ENCODE measurements at places on chromosomes 11 and 22.

DNA sequence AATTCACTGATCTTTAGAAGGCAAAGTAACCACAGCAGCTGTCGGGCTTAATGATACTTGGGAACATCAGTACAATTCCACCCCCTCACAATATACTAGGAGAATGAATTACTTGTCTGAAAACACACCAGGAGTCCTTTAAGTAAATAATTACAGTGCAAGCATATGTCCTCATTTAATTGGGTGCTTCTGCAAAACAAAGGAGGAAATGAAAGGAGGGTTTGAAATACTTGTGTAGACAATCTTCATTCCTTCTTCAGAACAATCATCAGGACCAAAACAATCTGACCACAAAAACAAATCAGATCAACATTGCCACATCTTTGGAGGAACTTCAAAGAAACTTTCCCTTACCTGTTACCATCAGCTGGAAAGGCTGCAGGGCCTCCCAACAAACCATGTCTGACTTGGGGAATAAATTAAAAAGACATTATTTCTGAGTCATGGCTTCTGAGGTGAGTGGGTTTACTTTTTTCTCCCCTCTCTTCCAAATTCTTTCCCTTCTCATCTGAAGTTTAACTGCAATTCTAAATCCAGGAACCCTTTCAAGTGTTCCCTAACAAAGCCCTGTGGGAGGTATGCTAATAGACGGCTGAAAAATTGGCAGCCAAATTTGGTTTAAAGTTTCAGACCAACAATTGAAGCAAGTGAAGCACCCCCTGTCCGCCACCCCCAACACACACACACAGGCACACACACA, 12.5 kb upstream of the CCDC117 start:
- no peak for DNase-seq

DNA sequence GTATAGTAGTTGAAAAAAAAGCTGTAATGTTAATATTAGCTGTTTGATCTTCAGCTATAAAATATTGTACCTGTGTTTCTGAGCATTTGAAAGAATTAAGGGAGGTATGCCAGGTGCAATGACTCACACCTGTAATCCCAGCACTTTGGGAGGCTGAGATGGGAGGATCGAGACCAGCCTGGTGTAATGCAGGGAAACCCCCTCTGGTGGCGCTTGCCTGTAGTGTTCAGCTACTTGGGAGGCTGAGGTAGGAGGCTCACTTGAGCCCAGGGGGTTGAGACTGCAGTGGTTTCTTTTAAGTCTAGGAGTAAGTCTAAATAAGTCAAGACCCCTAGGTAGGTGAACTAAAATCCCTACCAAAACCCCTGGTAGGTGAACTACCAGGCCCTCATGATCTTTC, 37.1 kb downstream of the TAF1D start:
- DNase-seq, result no peak

DNA sequence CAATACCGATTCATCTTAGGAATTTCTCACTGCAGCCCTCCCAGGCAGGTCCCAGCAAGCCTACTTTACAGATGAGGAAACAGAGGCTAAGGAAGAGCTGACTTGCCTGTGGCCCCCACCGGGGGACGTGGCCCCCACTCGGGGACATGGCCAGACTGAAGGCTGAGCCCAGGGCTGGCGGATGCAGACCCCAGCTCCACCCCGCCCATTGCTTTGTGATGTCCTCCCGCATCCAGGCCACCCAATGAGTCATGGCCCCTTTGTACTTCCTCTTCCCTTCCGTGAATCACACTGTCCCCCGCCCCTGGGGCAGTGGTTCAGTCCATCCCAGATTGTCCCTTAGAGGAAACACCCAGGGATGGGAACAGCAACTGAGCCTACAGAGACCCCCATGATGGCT, 116.0 kb upstream of the ANO1 start:
- DNase-seq, result no peak

DNA sequence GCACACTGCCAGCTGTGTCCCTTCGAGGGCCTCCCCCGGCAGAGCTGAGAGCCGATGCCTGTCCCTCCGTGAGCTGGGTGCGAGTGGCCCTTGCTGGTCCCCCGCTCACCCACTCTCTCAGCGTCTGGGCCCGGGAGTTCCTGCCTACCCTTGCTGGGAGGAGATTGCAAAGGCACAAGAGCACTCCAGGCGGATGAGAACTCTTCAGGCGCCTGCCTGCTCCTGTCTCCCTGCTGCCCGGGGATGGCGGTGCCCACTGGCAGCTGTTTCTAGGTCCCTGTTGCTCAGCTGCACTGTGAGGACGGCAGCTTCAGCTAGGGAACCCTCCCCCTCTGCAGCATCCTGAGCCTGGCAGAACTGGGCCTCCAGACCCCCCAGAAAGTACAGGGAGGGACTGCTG, 61.1 kb downstream of the FLRT1 start:
- no peak for DNase-seq

- DNase-seq, result no peak
These were observed 39.4 kb downstream of the SWAP70 start for GRCh38 chr11:9703280-9703679.

GRCh38 chr22:44133161-44133560, 47.6 kb upstream of the PARVG start:
- DNase-seq, result no peak

GRCh38 chr11:6736495-6737121, 35.2 kb downstream of the OR2AG2 start:
- no peak for DNase-seq

- no peak for DNase-seq
These were observed 1.9 kb downstream of the CD151 start for GRCh38 chr11:834371-835316.

DNA sequence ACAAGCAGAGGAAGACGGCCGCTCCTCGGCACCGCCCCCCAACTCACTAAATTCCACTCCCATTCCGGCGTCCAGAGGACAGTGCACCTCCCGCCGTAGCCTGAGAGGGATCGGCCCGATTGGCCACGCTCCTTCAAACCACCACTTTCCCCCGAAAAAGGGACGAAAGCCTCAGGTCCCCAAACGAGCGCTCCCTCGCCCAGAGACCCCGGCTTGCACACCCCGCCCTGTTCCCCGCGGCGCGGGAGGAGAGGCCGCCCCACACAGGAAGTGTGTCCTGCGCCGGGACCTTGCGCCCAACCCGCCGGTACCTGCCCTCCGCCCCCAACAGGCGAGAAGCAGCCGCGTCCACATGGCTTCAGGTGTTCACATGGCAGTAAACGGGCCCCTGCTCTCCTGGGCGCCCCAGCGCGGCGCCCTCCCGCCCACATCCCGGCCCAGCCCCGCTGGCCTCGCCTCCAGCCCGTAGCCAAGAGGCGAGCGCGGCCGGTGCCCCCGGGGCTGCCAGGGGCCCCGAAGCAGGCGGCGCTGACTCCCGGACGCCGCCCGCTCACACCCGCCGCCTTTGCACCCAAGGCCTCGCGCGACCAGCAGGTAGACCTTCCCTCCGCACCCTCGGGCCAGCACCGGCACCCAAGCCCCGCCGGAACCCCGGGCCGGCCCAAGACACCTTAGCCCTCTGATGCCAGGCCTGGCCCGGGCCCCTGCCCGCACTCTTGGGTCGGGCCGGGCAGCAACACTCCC, 849 bp downstream of the TCF20 start:
- DNase-seq, result peak; percentile 42

GRCh38 chr22:27185760-27186302, 528.4 kb downstream of the MIAT start:
- no peak for DNase-seq

DNA sequence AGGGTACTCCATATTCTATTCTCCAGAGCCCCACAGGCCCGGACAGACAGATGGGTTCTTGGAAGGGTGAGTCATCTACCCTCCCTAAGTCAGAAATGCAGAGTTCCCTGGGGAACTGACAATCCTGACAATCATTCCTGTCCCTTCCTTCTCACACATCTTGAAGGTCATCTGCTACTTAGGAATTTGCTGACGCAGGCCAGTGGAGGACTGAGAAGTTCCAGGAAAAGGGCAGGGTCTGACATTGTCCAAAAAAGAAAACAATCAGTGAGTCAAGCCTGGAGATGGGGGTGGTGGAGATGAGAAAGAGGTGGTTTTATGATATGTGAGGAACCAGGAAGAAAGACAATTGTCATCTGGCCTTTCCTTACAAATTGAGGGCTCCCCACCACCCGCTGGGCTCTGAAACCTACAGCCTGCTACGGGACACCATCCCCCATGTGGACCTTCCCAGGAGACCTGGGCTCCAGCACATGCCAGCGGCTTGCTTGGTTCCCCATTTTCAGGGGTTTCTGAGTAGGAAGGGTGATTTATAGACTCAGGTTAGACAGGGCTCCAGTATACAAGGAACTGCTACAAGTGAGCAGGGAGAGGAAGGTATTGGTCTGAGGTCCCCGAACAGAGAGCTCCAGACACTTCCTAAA, 12.9 kb downstream of the CD59 start:
- no peak for DNase-seq

GRCh38 chr22:17143826-17144225, 15.3 kb downstream of the HDHD5 start:
- DNase-seq, result no peak

DNA sequence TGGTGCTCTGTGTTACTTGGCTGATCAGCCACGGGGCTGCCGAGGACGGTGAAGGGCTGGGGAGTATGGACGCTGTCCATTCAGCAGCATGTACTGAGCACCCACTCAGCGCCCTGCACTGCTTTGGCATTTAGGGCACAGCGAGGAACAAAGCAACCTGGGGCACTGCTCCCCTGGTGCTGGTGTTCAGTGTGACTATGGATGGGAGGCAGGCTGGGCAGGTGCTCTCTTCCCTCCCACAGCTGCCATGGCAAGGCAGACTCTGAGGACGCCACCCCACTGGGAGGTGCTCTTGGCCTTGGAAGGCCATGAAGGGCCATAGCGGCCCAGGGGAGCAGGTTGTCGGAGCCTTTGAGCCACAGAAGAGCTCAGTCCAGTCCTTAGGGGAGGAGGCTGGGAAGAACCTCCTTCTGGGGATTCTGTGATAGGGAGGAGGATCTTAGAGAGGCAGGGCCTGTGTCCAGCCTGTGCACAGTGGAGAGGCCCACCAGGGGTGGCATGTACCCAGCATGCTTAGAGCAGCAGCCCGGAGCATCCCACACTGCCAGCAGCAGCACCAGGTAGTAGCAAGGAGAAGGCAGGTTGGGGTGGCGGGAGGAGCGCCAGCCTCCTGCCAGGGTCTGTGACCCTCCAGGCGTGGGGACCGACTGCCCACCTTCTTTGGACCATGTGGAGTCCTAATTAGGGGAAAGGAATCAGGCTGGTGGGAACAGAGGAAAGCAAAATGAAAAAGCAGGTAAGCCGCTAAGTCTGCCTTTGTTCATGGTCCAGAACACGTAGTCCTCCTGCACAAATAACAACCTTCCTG, 141.8 kb downstream of the MPPED1 start:
- DNase-seq, result no peak

- peak; percentile 54 for DNase-seq
These were observed 3.6 kb upstream of the TBC1D22A start for GRCh38 chr22:46758867-46759290.

DNA sequence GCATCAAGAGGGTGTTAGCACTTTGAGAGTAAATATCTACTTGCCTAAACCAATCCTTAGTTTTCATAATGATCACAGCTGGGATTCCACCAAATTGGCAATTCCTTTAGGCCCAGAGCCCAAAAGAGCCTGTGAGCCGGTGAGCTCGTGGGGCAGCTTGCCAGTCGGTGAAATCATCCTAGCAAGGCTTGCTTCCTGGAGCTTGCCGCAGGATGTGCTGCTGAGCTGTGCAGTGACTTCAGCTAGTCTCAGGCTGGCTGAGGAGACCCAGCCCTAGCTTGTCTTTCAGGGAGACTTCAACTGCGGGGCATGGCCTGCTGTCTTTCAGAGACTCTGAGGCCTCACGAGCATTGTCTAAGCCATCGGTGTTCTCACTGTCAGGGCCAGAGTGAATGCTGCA, 73.6 kb upstream of the SUSD2 start:
- DNase-seq, result no peak

- peak; percentile 65 for DNase-seq
These were observed at the start of gene ST3GAL4 for GRCh38 chr11:126355324-126355925. TSS of gene ST3GAL4 (plus strand) at chr11:126355686. CDS start at chr11:126406156, 50,470 bp downstream.

GRCh38 chr11:114215871-114216795, 80.1 kb upstream of the NNMT start:
- DNase-seq, result no peak

- no peak for DNase-seq
These were observed 34.9 kb upstream of the DAGLA start for GRCh38 chr11:61645179-61645868.

DNA sequence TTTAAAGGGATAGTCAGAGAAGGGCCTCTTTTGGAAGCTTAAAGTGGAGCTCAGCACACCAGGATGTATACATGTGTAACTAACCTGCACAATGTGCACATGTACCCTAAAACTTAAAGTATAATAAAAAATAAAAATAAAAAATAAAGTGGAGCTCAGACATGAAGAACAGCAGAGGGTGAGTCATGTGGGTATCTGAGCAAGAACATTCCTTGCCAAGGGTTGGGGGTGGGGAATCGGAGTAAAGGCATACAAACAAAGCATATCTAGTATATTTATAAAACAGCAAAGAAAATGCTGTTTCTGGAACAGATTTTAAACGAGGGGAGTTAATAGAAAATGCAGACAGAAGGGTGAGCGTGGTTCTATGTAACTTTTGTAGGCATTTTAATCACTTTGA, 562.6 kb upstream of the ANO3 start:
- no peak for DNase-seq
